ENCODE measurements at places on chromosomes 1 and 21.

DNA sequence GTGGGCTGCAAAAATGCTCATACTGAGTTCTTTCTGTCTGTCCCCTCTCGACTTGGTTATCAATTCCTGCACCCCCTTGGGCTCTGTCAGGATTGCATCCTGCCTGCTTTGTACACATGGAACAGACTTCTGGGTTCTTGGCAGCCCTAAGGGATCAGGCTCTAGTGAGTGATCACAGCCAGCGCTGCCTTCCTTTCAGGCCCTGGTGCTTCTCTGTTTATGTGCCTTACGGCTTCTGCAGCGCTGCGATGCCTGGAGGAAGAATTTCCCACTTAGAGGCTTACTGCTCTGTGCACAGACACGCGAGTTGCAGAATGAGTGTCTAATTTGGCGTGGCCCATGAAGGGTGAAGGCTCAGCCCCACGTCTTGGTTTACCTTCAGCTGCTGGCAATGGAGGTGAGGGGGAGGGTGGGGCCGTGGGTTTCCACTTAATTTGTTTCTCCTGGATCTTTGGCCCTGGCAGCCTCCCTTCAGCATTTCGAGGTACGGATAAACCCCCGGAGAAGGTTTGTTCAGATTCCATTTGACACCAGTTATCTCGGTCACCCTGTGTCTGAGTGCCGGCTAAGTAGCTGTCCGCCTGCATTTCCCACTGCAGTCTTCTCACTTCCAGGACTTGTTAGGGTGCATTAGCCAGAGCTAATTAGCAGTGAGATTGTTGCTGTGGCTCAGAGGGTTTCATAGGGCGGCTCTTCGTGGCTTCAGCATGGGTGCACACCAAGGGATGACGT is 227.3 kb downstream of the DYRK1A start:
- DNase-seq, result no peak

- DNase-seq, result peak; percentile 87
These were observed 157.1 kb upstream of the NRIP1 start for GRCh38 chr21:15221799-15222386.

- DNase-seq, result no peak
These were observed 8.0 kb downstream of the STX6 start for GRCh38 chr1:181014477-181015250.

- DNase-seq, result no peak
These were observed 36.5 kb downstream of the EVA1C start for GRCh38 chr21:32448803-32449594.

DNA sequence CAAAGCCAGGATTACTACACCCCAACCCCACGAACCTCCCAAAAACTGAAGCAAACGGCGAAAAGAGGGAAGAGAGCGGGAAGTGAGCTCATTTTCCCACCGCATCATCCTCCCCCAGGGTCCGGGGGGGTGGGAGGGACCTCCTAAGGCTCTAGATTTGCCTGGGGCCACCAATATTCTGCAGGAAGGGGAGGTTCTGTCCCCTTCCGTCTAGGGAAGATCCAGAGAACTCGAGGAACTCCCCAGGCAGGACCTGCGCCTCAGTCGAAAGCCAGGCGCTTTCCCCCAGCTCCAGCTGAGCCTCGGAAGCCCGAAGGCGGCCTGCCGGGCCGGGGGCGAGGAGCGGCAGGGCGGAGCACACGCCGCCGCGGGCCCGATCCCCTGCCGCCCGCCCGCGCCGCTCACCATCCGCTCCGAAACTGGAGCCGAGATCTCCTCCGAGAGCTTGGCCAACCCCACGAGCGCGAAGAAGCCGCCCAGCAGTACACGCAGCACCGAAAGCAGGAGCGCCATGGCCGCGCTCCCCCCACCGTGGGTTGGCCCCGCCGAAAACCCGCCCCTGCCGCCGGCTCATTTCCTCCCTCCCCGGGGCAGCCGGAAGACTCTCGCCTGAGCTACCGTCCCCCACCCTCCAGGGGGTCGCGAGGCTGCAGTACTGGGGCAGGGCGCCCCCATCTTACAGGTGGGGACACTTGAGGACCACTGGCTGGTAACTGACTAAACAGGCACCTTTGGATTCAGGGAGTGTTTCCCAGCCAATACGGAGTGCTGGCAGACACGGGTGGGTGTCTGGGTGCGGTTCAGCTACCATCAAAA is at the start of gene TMEM35B:
Gene TMEM35B (minus strand): TSS at position 555 of the 816 bp plus-strand sequence. CDS start 42 bp downstream, at position 513.
- DNase-seq, result peak; percentile 23

DNA sequence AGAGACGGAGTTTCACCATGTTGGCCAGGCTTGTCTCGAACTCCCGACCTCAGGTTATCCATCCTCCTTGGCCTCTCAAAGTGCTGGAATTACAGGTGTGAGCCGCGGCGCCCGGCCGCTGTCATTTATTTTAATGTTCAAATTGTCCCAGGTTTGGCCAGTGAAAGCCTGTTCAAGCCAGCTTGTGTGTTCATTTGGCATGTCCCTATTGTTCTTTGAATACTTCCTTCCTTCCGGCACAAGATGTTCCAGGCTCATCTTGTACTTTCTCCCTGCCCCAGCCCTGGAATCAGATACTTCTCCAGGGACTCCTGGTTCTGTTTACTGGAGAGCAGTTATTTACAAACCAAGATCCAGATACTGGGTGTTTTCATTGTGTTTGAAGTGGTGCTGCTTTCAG is 37.0 kb downstream of the ZBTB8B start:
- DNase-seq, result no peak

DNA sequence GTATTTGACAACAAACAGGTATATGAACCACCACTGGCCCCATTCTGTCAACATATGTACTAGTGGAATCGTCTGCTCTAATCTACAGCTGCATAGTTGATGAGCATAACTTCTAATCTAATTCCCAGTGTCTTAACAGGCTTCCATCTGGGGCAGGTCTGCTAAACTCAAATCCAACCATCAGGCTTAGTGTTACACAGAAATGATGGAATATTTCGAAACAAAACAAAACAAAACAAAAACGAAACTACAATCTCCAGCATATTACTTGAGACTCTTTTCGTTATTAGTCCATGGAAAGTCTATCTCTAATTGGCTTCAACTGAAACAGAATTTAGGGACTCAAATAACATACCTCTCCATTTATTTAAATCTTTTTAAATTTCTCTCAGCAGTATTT is 37.6 kb downstream of the DIPK1A start:
- DNase-seq, result no peak

DNA sequence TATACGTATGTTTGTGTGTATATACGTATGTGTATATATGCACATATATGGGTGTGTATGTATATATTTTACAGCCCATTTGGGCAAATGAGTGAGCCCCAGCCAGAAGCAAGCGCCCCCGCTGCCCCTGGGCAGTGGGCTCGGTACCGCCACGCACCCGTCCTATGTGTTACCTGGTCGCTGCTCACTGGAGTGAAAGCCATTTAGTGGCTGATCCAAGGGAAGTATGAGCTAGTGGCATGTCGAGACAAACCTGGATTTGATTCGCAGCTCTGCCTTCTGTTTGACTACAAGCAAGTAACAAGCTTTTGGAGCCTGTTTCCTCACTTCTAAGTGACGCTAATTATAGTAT is 35.8 kb upstream of the JAK1 start:
- DNase-seq, result no peak

DNA sequence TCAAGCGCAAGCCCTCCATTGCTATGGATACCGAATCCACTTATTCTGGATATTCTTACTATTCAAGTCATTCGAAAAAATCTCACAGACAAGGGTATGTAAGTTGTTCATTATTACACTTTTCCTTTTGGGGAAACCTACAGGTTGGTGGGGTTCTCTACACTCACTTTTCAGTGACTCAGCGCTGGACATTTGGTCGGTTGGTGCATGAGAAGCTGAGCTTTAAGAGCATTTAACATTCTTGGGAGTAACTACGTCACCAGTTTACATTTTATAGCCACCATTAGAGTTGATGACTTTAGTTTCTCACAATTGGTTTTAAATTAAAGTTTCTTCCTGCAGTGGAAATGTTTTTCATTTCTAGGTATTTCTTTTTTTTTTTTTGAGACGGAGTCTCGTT is 9.6 kb downstream of the VANGL1 start:
- no peak for DNase-seq

- peak; percentile 1 for DNase-seq
These were observed 204.0 kb upstream of the C21orf91 start for GRCh38 chr21:18023157-18023556.

DNA sequence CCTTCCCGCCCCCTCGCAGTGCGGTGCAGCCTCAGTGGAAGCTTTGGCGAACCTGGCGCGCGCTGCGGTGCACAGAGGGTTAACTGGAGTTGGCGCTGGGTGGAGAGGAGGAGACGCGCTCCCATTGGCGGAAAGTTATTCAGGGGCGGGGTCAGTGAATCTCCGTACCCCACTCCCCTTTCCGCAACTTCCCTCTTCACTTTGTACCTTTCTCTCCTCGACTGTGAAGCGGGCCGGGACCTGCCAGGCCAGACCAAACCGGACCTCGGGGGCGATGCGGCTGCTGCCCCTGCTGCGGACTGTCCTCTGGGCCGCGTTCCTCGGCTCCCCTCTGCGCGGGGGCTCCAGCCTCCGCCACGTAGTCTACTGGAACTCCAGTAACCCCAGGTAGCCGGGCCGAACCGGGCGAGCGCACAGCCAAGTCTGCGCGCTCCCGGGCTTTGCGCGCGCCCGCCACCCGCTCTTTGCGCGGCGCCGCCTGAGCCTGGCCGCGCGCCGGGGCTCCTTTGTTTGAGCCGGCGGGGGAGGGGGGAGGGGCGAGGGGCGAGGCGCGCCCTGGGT is at the start of gene EFNA4:
Gene EFNA4 (plus strand): TSS at position 191 of the 561 bp plus-strand sequence. CDS start 84 bp downstream, at position 275.
- DNase-seq, result no peak

DNA sequence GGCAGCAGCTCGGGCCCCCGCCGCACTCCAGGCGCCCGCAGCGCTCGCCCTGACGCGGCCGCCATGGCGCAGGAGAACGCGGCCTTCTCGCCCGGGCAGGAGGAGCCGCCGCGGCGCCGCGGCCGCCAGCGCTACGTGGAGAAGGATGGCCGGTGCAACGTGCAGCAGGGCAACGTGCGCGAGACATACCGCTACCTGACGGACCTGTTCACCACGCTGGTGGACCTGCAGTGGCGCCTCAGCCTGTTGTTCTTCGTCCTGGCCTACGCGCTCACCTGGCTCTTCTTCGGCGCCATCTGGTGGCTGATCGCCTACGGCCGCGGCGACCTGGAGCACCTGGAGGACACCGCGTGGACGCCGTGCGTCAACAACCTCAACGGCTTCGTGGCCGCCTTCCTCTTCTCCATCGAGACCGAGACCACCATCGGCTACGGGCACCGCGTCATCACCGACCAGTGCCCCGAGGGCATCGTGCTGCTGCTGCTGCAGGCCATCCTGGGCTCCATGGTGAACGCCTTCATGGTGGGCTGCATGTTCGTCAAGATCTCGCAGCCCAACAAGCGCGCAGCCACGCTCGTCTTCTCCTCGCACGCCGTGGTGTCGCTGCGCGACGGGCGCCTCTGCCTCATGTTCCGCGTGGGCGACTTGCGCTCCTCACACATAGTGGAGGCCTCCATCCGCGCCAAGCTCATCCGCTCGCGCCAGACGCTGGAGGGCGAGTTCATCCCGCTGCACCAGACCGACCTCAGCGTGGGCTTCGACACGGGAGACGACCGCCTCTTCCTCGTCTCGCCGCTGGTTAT is 2.8 kb downstream of the KCNJ9 start:
- peak; percentile 79 for DNase-seq

DNA sequence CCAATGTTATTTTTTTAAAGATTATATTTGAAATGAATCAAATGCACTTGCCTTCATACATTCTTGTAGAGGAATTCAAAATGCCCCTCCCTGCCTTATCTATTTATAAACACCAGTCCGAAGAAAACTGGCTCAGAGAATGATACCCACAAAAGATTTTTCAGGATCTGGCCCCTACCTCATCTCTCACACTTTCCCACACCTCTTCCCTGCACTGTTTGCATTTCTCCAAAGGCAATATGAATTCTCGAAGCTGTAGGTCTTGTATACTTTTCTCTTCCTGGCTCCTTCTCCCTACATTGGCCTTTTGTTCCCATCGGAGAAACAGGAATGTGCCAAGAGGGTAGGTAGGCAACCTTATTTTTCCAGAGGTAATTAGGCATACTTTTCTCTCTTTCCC is 12.0 kb upstream of the CCDC190 start:
- DNase-seq, result no peak

DNA sequence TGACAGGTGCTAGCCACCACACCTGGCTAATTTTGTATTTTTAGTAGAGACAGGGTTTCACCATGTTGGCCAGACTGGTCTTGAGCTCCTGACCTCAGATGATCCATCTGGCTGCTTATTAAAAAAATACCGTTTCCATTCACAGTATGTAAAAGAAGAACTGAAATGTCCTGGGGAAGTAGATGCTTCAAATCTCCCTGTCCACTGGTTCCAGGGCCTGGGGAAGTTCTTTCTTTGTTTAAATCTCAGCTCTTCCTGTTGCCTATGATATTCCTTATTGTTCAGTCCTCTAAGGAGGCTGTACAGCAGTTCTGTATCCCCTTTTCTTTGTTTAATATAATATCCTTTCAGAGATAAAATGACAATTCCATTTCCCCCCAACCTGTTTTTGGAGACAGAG is 47.4 kb downstream of the ZMYM1 start:
- no peak for DNase-seq

DNA sequence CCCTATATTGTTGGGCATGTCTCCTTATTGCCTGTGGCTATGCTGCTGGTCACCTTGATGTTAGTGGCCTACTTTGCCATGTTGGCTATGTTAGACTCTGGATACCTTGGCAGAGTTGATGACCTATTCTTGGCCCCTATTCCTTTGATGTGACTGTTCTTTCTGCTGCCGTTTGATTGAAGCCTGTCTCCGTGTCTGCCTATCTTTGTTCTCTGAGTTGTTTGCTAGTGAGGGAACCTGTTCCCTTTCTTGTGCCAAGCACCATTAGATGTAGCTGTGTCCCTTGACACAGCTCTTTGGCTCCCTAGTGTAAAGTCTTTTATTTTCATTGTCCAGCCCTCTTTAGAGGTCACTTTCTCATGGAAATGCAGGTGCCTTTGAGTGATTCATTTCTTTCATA is 28.7 kb upstream of the PAPPA2 start:
- no peak for DNase-seq

- no peak for DNase-seq
These were observed 220.0 kb downstream of the TM2D1 start for GRCh38 chr1:61504852-61505390.

DNA sequence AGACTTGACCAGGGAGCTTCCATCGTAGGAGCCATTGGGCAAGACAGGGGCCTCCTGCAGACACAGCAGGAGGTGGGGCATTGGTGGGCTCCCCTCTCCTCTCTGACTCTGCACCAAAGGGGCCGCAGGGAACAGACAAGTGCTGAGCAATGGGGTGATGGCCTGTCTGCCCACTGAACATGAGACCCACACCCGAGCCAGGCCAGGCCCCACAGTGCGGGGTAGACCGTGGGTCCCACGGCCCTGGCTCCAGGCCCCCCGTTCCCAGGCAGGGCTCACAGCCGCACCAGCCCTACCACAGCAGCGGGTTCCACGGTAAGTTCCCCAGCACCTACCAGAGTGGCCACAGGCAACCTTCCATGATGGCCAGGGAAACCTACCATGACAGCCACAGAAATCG is 45.9 kb downstream of the CHD5 start:
- no peak for DNase-seq

DNA sequence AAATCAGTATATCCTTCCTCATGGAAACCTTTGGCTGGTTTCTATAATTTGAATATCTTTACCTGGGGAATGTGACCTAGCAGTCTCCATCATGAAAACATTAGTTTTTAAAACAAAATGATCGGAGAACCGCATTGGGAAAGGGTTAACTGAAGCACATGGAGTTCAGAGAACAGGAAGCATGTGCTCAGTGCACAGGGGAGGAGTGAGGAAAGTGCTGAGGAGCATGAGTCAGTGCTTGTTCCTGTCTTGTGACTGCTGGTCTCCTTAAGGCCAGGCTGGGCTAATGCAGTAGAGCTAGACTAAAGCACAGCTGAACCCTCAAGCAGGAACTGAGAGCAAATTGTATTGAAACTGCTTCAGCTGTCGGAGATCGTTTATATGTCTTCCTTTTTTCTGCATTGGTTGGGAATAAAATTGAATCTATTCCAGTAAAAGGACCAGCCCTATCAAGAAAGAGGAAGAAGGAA is 5.8 kb downstream of the IFI16 start:
- DNase-seq, result no peak
